SK-N-SH (cell line): ENCODE measurements at places on chromosomes 3 and 15.

DNA sequence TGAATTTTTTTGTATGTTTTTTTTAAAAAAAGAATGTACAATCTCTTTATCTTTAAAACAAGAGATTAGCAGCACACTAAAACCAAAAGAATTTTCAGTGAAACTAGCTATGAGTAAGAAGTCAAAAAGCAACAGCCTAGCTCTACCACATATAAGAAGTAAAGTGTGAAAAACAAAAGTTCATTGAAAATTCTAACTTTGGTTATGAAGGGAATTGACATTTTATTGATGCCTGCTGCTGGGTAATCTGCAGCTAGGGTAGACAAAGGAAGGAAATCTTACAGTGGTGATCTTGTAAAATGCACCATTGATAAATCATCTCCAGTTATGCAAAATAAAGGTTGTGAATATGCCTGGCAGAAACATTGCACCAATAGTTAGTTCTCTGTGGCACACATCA, 37.8 kb upstream of the FOXB1 start:
- H3K27ac ChIP-seq = no peak overlapping the region
- no peaks in the 10 kb centered on the region for H3K4me1 ChIP-seq
- DNase-seq = no peak
- H3K36me3 ChIP-seq = no peaks in the 10 kb centered on the region
- H3K4me3 ChIP-seq = no peak overlapping the region
- H3K27me3 ChIP-seq = no peaks in the 10 kb centered on the region

DNA sequence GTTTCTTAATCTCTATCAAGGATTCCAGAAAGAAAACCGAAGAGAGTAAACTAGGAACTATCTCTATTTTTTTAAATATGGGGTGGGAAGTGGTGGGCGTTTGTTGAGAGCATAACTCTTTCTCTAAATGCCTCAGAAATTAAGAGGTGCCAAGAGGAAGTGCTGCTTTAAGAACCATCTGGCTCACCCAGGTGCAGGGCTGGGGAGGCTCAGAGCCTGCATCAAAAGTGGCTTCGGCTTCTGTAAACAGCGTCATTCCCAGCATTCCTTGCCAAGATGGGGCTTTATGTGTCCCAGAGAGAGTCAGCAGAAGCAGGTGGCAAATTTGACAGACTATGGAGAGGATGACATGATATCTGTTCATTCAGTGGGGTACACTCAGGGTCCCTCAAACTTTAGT, 123.3 kb upstream of the BFSP2 start:
- H3K36me3 ChIP-seq = no peaks in the 10 kb centered on the region
- peaks cover 8% of the 10 kb centered on the region; the same call in 1 of the 2 replicates for H3K4me1 ChIP-seq
- DNase-seq = no peak
- H3K27ac ChIP-seq = no peak overlapping the region
- no peak overlapping the region for H3K4me3 ChIP-seq

DNA sequence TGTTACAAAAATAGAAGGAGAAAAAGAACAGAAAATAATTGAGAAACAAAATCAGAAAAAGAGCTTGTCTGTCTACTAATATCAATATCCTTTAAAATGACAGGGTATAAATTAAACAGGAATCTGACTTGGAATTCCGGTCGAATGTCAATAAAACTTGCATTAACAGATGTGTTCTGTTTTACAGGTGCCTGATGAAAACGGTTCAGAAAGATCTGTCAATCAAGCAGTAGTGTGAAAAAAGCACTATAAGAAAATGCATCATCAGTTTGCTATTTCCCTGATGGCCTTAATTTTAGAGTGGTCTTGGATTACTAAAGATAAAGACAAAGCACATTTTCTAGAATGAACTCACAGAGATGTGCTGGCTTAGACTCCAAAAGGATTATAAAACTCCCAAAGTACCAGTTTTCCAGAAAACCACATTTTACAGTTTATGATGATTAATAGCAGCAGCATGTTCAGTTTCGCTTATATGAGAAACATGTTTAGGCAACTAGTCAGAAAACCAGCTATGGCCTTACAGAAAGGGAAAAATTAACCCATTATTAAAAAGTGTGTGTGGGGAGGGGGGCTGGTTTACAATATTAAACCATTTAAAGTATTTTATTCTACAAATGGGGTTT, 8.2 kb upstream of the C3orf38 start:
- H3K4me3 ChIP-seq = no peak overlapping the region
- no peak for DNase-seq
- H3K27ac ChIP-seq = peak overlapping the region; percentile 39

GRCh38 chr3:141434255-141434654, 52.6 kb upstream of the RASA2 start:
- H3K4me1 ChIP-seq = no peaks in the 10 kb centered on the region
- no peak for DNase-seq
- H3K27me3 ChIP-seq = no peaks in the 10 kb centered on the region
- H3K4me3 ChIP-seq = no peak overlapping the region
- H3K27ac ChIP-seq = no peak overlapping the region
